Small intestine (tissue), 16 donors: ENCODE measurements at places on chromosomes 6 and 20. TPM values are rescaled to one million over a fixed set of nuclear protein-coding genes. Genes with fewer than 3 reads are reported as not detected.

The GSTA5 gene
- polyA plus RNA-seq: not detected

The C6orf15 gene
- not detected for polyA plus RNA-seq

The TSPO2 gene
- 1.1 TPM for polyA plus RNA-seq

The SLC35B3 gene
- 20.3 TPM for polyA plus RNA-seq

DNA sequence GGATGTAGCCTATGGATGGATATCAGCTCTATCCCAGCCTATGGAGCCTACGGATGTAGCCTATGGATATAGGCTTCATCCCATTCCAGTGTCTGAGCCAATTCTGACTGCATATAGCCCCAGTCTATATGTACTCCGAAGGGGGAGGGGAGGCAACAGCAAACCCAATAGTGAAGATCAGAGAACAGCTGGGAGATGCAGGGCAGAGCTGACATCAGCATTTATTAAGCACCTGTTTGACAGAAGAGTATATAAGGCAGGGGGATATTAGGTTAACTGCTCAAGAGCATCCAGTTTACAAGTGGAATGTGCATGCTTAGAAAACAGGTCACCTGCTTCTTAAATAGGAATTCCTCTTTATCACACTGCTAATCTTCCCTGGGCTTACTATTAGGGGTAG, 85.2 kb downstream of the TNFAIP3 start:
- no peak for DNase-seq

DNA sequence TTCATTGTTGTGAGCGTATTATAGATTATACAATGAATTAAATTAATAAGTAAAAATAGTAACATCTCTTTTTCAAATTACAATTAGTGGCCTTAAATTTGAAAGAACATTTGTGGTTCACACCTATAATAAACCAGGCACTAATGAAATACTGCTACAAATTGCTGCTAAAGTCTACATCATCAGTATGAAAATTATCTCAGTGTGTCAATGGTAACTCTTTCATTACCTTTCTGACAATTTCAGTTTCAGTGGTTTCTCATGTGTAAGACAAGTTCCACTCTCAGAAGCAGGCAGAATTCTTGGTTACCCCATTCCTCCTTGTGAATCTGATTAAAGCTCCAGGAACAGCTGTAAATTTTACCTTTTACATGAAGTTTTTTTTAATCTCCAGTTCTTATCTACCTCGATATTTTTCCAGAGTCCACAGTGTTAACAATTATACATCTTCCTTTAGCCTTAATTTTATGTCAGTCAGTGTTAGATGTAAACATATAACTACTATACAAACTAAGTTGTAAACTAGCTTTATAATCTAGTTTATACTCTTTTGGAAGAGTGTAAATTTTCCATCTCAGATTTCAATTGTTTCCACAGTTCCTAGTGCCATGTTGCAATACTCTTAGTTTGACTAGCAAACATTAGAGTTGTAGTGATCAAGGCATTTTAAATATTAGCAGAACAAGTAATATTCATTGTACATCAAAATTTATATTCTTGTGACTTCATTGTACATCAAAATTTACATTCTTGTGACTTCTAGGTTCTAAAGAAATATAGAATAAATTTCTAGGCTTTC, 1038.4 kb downstream of the EPHA7 start:
- DNase-seq: no peak

GRCh38 chr6:163152701-163153100, 261.8 kb upstream of the QKI start:
- DNase-seq: no peak

DNA sequence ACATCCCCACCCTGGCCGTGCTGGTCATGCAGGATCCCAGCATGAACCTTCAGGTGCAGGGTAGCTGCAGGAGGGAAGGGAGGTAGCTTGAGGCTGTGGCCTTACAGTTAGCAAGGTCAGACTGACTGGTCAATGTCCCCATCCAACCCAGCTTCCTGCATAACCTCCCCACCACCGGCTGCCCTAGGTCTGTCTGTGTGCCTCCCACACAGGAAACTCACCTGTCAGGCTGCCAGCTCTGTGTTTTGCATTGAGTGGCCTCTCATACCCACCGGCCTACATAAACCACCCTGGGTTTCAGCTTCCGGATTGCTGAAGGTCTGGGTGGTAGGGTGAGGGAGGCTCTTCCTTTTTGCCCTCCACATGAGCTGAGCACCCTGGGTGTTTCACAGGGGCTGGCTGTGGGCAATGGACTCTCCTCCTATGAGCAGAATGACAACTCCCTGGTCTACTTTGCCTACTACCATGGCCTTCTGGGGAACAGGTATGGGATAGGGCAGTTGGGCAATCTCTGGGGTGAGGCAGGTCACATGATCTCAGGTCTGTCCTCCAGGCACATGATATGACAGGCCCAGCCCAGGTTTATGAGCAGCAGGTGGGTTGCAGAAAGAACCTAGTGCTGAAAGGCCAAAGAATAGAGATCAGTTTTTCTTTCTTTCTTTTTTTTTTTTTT, 1.8 kb downstream of the CTSA start:
- DNase-seq: peak; percentile 92

- DNase-seq: no peak
Measured at GRCh38 chr6:48691420-48691819, 580.4 kb upstream of the PTCHD4 start.

- DNase-seq: no peak
Measured at GRCh38 chr6:79605061-79605460, 26.1 kb upstream of the SH3BGRL2 start.

DNA sequence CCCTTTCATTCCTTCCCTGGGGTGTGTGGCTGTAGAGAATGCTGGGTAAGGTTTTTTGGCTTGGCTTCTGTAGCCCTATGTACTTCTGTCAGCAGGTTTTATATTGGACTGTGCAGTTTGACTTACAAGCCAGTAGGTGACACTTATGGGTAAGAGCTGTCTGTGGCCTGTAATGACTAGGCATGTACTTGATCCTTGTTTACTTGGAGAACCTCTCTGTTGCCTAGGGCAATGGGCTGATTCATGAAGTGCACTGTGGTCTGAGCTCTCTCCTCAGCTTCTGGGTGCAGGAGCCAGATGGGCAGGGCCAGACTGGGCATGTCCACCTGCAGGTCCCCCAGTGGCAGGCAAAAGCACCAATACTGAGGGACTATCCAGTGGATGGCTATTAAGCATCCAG, 544.6 kb downstream of the ADGRB3 start:
- DNase-seq: peak; percentile 24

DNA sequence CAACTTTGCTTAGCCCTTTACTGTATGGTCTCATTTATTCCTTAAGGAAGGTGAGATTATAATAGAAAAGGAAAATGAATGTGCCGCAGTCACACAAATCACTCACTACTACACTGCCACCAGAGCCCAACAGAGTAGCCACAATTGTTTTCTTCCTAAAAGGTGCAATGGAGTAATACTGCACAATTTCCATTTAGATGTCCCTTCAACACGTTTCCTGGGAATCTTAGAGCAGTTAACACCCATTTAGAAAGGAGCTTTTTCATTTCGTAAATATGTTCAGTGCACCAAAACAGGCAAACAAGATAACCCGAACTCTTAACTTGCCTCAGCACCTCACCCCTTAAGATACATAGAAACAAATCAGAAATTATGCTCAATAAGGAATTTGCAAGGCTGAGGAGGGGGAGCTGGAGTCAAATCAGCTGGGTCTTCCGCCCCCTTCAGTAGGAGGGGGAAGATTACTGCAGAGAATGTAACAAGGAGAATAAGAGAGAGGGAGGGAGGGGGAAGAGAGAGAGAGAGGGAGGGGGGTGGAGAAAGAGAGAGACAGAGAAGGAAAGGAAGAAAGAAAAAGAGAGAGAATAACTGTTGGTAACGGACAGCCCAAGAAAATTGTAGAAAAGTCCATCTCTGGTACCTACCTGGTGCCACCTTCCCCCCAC, 155.5 kb downstream of the BCAS1 start:
- peak; percentile 67 for DNase-seq

- DNase-seq: no peak
Measured at GRCh38 chr6:151149793-151150192, 90.0 kb upstream of the AKAP12 start.

DNA sequence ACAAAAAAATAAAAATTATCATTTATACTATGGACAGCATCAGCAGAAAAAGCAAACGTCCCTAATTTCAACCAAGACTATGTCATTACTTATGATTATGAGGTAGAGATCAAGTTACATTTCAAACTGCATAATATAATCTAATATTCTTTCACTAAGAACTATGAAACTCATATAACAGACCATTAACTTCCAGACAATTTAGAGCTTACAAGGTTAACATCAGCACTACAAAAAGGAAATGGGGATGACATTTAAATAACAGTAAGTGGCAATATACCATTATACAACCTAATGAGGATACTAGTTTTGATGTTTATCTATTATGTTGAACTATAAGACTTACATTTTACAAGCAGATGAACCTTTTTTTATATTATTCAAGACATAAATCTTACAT, 261.0 kb upstream of the THEMIS start:
- no peak for DNase-seq

- no peak for DNase-seq
Measured at GRCh38 chr6:126195625-126196236, 144.2 kb upstream of the CENPW start.

DNA sequence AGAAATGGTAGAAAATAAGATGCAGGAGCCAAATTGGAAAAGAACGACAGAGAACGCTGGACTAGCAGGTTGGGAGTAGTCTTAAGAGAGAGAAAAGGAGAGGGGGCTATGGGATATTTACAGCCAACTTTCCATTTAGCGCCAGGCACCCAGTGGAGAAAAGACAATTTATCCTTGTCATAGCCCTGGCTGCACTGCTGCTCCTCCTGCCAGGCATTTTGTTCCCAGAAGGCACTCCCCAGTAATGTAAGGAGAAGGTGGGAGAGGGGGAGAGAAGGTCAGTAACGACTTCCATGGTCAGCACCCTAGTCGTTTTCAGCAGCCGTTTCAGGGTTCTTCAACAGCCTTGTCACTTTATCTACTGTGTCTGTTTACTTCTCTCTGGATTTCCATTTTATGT, 159.0 kb downstream of the TRMT11 start:
- no peak for DNase-seq

DNA sequence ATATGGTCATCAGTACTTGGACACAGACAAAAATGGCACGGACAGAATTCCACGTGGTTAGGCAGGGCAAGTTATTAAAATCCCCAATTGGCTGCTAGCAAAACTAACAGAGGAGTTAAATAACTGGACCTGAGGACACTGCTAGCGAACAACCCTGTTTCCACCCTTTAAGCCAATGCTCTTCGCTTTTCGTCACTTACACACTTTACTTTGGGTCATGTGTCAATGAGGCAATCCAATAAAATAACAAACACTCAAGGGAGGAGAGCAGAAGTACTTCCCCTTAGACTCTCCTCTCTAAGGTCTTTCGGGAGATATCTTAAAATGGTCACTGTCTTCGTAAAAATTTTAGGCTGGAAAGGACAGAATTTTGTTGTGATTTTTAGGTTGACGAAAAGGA, 68.6 kb downstream of the LCA5 start:
- no peak for DNase-seq
